NCI-H1105 treated with DMSO at 0.1 percent for 48 hours (cell line): ENCODE measurements at places on chromosomes 1 and 21.

DNA sequence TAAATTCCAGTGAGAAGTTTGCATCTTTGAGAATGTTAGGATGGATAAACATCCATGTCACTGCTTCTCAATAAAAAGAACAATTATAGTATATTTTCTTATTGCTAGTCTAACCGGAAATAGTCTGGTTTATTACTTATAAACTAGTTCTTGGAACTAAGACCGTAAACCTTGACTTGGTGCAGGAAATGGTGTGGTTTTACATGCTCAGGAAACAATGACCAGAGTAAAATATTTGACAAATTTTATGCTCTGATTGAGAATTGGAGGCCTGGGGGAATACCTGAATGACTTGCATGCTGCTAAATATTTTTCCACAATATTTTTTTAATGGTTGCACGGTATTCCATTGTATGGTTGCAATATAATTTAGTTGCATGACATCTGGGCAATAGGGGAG is 76.3 kb downstream of the XCL2 start:
- DNase-seq, result no peak

GRCh38 chr1:108590441-108590840 is 30.5 kb downstream of the EEIG2 start:
- DNase-seq, result no peak

DNA sequence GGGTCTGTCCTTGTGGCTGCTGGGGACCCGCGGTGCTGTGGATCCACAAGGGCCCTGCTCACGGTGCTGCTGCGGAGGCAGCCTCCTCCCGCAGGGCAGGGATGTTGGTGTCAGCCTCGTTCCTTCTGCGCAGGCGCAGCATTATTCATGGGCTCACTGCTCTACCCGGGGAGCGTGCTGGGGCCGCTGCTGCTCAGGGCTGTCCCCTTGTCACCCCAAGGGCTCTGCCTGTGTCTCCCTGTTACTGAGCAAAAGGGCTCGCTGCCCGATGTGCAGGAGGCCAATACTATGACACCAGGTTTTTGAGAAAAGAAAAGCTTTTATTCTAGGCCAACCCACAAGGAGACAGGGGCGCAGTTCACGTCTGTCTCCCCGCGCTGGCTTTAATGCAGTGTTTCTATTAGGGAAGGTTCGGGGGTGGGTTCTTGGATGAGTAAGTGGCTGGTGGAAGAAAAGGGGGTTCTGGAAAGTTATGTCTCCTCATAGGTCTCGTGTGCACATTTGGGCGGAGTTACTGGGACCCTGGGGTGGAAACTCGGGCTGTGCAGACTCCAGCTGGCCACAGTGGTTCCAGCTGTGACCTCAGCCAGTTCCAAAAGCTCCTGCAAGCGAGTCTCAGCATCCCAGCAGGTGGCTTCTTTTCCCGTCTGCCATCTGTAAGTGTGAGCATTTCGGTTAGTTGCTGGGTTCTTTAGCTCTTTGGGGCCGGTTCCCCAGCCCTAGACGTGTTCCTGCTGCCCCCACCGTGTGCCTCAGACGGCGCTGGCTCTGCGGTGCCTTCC is 40.8 kb upstream of the LRRC3 start:
- no peak for DNase-seq

DNA sequence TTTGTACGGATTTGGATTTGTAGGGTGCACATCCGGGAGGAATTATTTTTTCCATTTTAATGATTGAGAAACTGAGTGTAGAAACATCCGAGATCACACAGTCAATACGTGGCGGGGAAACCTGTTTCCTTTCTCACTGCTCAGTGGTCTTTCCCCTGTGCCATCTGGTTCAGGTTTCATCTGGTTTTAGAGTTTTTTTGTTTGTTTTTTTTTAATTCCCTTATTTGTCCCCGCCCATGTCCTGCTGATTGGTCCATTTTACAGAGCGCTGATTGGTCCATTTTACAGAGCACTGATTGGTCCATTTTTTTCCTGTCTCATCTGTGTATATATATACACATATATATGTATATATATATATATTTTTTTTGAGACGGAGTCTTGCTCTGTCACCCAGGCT is 6.0 kb downstream of the TRPM2 start:
- DNase-seq, result no peak

DNA sequence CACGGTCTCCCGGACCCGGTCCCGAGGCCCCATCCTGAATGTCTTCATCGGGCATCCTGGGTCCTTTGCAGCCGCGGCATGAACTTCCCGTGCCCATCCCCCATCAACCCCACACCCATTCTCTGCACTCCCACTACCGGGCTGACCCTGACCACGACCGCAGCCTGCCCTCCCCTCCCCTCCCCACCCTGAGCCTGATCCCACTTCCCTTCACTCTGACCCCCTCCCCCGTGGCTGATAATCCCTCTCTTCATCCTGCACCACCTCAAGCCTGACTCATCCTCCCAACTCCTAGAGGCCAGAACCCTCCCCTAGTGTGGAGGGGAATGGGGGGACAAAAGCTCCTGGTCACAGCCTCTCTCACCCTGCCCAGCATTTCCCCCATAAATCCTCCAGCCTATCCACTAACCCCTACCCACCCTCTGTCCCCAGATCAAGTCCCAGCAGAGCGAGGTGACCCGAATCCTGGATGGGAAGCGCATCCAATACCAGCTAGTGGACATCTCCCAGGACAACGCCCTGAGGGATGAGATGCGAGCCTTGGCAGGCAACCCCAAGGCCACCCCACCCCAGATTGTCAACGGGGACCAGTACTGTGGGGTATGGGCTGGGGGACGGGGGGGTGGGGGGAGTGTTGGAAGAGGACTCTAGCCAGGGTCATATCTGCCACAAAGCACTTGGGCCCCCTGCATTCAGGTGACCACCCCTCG is 602 bp downstream of the SH3BGRL3 start:
- DNase-seq, result no peak

GRCh38 chr21:19683492-19683891 is 1279.9 kb upstream of the TMPRSS15 start:
- no peak for DNase-seq

- no peak for DNase-seq
Measured at GRCh38 chr1:58982259-58982998, 198.6 kb upstream of the JUN start.

DNA sequence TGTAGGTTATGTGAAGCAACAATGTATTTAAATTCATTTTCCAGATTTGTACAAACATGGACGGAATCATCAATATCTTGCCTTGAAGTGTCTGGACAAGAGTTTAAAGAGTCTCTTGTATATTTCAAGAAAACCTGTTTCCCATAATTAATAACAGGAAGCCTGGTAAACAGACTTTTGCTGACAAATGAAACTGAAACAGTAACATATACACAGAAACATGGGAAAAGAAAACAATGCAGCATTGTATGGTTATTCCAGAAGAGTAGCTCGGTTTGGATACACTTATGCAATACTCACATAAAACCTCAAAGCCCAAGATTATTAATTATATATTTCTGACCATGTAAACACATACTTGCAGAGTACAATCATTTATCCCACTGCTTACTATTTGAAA is 265.5 kb downstream of the PTPRC start:
- no peak for DNase-seq

DNA sequence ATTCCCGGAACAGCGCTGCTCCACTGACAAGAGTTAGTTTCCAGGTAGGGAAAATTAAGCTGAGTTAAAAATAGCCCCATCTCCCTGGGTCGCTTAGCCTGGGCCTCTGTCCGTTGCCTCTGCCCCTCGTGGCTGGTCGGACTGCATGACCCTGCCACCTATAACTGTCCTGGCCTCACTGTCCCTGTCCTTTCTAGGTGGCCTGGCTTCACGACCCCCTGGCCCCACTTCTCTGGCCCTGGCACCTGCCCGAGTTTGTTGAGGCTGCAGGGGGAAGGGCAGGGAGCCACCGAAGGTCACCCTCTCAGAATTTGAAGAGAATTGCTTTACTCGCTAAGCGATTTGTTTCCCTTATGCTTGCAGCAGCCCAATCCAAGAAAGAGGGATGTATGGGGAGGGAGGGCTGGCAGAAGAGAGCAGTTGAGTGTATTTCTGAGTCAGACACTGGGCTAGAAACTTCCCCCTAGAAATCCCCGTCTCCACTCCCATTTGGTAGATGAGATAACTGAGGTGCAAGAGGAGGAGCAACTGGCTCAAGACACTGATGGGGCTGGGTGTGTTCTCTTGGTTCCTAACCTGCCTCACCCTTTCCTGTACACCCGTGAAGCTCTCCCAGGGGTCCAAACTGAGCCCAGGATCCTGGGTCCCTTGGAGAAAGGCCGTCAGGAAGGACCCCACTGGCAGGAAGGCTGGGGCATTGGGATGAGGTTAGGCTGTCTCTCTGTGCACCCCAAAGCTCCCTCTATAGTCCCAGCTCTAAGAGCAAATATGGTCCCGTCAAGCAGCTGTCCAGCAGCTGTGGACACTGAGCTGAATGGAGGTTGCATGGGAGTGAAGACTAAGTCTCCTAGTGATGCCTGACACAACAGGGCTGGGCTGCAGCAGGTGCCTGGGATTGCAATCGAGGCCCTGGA is 2.9 kb upstream of the EDN2 start:
- no peak for DNase-seq

DNA sequence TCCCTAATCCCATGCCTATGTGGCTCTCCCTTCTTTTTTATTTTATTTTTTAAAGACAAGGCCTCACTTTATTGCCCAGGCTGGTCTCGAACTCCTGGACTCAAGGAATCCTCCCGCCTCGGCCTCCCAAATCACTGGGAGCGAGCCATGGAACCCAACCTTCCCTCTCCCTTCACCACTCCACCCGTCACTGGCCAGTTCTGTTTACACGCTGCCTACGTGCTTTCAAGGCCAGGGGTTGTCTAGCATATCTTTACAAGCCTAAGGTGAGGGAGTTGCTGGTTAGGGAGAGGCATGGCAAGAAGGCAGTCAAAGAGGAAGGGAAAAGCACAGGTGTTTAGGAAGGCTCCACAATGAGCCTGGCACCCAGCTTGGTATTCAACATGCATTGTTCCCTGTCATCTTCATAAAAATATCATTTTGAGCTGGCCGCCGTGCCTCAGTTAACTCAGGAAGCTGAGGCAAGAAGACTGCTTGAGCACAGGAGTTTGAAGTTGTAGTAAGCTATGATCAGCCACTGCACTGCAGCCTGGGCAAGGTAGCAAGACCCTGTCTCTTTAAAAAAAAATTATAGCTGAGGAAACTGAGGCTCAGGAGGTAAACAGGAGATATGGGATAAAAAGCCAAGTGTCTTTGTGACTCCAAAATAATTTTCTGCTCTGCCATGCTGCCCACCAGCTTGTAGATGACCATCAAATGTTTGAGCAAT is 1.1 kb downstream of the RHBDL2 start:
- DNase-seq, result no peak
